Suprapubic skin (tissue), 4 donors: ENCODE measurements at places on chromosomes 4 and X. TPM values are rescaled to one million over a fixed set of nuclear protein-coding genes. Genes with fewer than 3 reads are reported as not detected.
A peak's percentile ranks its signal among the peaks of the same experiment; 100 is the strongest.

GRCh38 chr4:187714957-187715356 is 280.6 kb upstream of the ZFP42 start:
- DNase-seq: no peak

DNA sequence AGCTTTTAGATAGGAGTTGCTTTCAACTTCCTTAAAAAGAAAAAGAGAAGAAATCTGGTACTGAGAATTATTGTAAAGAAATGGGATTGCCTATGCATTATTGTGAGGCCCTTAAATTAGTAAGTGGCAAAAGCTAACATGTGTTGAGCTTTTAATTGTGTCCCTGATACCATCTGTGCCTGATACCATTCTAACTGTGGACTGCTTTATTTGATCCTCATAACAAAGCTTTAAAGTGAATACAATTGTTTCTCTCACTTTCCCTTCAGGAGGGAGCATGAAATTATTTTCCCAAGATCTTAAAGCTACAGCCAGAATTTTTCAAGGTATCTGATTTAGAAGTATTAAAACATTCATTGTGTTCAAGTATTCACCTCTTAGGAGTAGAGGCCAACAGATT is 9.9 kb downstream of the KCTD8 start:
- no peak for DNase-seq

- DNase-seq: no peak
Measured at GRCh38 chr4:67083496-67083895, 461.8 kb downstream of the CENPC start.

- no peak for DNase-seq
Measured at GRCh38 chrX:80223982-80224579, 196.2 kb upstream of the TENT5D start.

DNA sequence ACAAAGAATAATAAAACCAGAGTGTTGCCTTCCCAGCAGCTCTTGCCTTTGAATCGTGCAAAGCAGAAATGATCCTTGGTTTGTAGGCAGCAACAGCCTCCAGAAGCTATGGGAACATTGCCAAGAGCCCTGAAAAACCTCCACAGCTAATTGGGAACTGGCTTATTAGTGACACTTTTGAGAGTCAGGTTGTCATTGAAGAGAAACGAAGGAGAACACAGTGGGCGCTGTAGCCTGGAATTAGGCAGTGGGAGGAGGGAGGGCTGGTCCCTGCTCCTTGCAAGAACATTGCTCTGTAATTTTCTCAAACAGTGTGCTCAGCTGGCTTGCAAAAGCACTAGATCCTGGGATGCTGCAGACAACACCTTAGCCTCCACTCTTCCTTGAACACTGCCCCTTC is 331.5 kb upstream of the EMCN start:
- DNase-seq: no peak

DNA sequence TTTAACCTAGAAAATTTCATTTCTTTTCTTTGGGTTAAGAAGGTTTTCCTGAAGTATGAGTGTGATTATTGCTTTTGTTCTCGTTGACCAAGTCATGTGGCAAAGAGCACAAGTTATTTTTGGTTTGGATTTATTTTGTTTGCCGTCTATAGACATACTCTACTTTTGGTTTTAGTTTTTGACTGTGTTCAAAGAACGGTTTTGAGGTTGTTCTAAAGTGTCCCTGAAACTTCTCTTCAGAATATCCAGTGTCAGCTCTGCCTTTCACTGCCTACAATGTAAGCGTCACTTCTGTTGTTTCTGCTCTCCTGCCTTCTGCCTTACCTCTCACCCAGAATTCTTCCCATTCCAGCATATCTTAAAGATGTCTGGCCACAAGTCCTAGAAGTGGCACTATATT is 812.2 kb downstream of the C4orf33 start:
- no peak for DNase-seq

DNA sequence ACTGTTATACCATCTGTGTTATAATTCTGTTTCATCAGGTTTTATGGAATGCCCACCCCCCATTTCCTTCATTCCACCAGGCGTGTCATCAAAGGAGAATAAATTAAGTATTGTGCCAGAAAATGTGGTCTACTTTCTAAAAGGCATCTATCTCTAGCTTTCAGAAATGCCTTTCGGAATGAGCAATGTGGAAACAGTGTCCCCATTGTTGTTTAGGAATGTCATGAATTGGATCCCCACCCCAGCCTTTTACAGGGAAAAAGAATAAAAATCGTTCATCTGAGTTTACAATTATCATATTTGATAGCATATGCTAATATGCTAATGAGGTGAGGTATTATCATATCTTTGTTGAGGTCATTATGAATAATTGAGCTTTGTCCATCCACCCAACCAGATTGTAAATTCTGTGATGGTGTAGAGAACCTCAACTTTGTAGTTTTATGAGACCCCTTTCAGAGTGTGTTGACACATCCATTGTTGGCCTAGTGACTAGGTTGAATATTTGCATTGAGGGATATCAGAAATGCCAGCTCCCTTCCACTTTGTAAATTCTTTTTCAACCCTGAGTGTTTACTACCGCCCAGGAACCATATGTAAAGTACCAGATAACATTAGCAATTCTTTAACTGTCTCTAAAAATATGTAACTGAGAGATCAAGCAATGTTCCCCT is 56.2 kb upstream of the CCDC160 start:
- DNase-seq: no peak

- no peak for DNase-seq
Measured at GRCh38 chr4:72677886-72678285, 108.9 kb upstream of the ADAMTS3 start.

DNA sequence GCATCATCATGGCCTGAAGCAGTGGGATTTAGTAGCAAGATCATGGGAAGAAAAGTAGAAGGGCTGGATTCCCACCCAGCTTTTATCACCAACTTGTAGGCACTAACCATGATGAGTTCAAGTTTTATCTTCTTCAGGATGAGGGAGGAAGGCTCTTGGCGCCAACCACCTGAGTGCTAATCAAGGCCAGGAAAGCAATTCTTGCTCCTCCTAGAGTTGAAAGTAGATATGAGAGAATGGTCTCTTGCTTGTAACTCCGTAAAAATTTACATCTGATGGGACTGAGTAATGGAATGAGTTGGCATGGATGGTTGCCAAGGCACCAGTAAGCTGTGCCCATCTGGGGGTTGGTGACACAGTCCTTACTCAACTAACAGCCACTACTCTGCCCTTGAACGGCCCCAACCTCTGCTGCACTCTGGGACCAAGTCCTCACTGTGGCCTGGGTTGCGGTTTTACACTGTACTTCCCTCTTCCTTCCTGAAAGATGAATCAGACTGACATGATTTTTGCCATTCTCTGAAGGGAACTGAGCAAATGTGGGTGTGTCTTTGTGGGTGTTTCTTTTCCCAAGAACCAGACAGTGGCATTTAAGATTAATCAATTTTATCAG is 39.4 kb upstream of the NDP start:
- DNase-seq: no peak

- DNase-seq: no peak
Measured at GRCh38 chrX:68072041-68072440, 361.3 kb downstream of the OPHN1 start.

- no peak for DNase-seq
Measured at GRCh38 chrX:69313617-69314290, 148.5 kb upstream of the PJA1 start.

DNA sequence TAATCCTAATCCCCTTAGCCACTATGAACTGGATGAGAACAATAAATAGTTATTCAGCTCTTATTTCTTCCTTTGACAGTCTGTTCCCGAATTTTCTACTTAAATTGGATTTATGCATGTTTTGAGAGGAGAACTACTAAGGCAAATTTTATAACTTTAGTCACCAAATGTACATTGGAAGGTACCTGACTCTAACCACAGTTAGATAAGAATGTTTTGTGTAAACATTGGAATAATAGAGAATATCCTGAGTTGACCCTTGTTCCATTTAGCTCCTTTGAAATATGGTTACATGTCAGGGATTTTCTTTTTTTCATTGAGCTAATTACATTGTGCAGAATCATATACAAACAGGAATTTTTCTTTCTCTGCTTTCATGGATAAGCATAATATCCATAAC is 202.6 kb downstream of the TLL1 start:
- DNase-seq: no peak

DNA sequence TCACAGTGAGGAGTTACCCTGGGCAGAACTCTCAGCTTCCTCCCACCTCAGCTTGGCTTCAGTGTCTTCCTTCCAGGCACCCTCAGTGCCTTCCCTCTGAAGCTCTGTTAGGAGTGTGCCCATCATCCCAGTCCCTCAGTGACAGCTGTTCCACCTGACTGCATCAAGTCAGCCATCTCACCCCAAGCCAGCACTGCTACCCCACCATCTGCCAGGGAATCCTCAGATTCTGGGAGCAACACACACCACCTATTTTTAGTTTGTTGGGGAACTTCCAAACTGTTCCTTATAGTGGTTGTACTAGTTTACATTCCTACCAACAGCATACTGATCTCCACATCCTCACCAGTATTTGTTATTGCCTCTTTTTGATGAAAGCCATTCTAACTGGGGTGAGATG is 182.9 kb downstream of the RELL1 start:
- DNase-seq: no peak

DNA sequence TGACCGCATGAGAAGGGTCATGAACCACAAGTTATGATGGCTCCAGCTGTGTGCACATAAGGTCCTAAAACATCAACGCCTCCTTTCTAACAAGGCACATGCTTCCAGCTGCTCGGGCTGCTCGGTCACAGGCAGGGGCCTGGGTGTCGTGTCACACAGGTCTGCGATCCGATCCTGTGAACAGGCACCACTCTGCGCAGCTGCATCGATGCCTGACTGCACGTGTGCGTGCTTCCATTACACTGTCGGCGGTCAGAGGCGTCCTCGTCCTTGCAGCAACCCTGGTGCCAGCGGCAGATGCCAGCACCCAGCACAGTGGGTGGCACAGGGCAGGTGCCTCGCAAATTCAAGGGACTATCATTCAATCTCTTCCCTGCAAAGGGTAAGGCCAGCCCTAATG is 23.9 kb downstream of the ZFYVE28 start:
- no peak for DNase-seq

GRCh38 chrX:40310447-40310846 is 212.7 kb upstream of the BCOR start:
- no peak for DNase-seq

- DNase-seq: no peak
Measured at GRCh38 chr4:139966383-139966782, 187.6 kb downstream of the MAML3 start.

- DNase-seq: no peak
Measured at GRCh38 chr4:111127841-111128240, 505.0 kb upstream of the PITX2 start.

DNA sequence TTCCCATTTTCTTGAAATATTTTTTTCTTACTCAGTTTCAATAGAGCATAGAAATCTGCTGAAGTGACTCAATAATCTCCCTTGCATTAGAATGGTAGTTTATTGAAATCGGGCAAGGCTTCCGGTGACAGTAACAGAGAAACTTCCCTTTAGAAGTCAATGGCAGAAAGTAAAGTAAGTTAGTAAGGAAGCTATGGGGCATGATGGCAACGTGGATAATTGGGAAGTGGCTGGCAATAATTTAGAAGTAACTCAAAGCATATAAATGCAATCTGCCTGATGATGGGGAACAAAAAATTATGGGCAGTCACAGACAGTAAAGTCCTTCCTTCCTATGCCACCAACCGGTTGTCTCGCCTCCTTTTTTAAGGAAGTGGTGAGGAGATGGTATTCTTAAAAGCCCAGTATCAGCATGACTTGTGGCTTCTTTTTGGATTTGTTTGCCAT is 7.6 kb downstream of the CYBB start:
- no peak for DNase-seq

GRCh38 chr4:162943263-162943662 is 223.4 kb downstream of the NAF1 start:
- DNase-seq: no peak

- no peak for DNase-seq
Measured at GRCh38 chr4:97845758-97846157, 297.5 kb downstream of the STPG2 start.

GRCh38 chrX:2434270-2435163 is 66.3 kb downstream of the DHRSX start:
- peak; percentile 11 for DNase-seq

- no peak for DNase-seq
Measured at GRCh38 chr4:155659176-155659575, 7.5 kb upstream of the GUCY1A1 start.

- DNase-seq: no peak
Measured at GRCh38 chrX:120365320-120365719, 3.4 kb downstream of the ATP1B4 start.

- DNase-seq: peak; percentile 90
Measured at GRCh38 chr4:2934077-2934812, 29.0 kb downstream of the NOP14 start.

TLR10 gene
- 0.16 TPM for total RNA-seq

CYTL1 gene
- not detected for total RNA-seq

CTAG1B gene
- total RNA-seq: not detected

RRH gene
- total RNA-seq: not detected

CDX4 gene
- not detected for total RNA-seq
